ENCODE measurements at places on chromosomes 2 and 18.

GRCh38 chr2:202026507-202026906, 7.1 kb upstream of the FZD7 start:
- DNase-seq, result no peak

- no peak for DNase-seq
Measured at GRCh38 chr2:41718705-41719104, 329.1 kb upstream of the PKDCC start.

- no peak for DNase-seq
Measured at GRCh38 chr2:47695800-47696477, 87.0 kb upstream of the MSH6 start.

GRCh38 chr2:44840503-44840850, 101.0 kb upstream of the SIX3 start:
- no peak for DNase-seq

GRCh38 chr18:23703057-23703986, 14.1 kb downstream of the LAMA3 start:
- DNase-seq, result no peak

DNA sequence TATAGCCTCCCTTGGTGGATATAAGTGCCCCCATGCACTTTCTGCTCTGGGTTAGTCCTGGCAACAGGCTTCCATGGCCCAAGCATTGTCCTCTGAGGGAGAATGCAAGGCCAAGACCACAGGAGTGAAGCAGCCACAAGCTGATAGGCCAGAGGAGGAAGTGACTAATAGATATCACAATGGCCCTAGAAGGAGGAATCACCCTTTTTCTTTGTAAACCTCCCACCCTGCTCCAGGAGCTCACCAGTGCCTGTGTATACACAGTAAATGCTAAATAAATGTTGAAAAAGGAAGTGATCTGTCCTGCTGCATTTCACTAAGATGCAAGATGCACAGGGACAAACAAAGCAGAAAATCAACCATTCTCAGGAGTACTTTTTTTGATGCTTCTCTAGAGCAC, 49.7 kb upstream of the ABCA12 start:
- DNase-seq, result no peak

DNA sequence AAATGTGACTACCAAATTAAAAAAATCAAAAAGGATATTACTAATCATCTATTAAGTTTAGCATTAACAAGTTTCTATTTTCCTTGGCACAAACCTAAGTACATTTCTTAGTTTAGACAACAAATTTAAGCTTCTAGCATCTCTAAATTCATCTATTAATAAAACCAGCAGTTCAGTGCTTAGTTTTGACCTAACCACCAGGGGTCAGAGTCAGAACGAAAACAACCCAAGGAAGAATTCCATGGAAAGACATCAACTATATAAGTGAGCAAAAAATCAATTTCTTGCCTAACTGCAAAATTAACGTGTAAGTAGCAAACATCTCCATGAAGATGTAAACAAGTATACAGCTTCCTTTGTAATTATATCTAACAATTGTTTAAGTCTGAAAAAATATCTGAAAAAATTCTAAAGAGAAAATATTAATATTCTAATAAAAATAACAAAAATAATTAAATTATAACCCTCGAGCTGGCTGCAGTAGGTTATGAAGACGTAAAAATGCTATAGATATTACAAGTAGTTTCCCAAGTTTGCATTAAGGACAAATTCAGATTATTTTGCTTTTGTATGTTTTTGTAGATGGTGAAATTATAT, 83.7 kb downstream of the CERKL start:
- no peak for DNase-seq

DNA sequence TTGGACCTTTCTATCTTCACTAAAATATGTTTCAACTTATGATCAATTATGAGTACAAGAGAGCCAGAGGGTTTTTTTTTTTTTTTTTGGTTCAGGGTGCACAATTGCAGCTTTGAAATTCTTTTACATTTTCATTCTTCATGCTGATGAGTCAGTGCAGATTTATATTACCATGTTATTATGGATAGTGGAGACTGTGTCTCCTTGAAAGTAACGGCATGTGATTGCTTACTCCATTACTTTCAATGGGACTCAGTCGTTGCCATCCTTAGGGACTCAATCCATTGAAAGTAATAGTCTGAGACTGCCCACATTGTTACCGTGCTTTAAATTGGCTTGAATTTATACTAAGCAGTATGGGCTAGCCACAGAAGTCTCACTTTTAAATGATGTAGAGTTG, 286.5 kb upstream of the FANCL start:
- DNase-seq, result no peak

DNA sequence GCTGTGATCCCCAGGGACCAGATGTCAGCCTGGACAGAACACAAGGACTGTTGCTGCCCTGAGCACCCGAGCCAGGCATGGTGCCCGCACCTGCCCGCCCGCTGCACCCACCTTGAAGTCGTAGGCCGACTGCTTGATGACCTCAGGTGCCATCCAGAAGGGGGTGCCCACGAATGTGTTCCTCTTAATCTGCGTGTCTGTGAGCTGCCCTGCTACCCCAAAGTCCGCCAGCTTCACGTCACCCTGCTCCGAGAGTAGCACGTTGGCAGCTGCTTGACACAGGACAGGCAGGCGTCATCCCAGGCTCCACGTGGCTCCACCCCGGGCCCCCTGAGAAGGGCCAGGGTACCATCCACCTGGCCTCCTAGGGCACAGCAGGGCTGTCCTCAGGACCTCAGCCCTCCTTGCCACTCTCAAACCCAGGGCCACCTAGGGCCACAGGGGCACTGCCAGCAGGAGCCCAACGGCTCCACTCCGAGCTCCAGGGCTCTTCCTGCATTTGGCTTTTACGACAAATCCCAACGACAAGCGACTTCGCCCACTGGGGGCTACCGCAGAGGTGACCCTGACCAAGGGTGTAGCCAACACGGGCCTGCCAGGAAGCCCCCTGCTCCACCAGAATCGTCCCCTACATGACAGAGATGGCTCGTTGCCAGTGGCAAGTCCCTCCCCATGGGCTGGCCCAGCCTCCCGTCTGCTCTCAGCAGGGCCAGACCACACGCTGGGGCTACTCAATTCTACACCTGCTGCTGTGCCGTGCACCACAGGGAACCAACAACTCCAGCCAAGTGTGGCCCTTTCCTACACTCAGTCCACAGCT, 9.0 kb downstream of the STK25 start:
- DNase-seq, result no peak

DNA sequence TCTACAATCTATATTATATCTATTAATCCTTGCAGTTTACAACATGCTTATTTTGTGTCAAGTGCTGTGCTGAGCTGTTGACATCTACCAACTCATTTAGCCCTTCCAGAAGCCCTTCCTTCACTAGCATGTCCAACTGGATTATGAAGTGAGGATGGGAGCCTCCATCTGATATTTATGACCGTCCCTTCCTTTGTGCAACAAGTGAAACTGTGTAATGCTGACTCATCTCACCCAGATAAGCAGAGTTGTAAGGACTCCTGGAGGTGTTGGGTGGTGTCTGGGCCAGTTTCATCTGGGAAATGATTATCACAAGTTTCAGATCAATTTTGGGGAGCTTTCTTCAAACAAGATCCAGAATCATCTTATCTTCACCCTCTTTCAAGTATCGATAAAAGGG, 156.6 kb upstream of the ETAA1 start:
- no peak for DNase-seq

DNA sequence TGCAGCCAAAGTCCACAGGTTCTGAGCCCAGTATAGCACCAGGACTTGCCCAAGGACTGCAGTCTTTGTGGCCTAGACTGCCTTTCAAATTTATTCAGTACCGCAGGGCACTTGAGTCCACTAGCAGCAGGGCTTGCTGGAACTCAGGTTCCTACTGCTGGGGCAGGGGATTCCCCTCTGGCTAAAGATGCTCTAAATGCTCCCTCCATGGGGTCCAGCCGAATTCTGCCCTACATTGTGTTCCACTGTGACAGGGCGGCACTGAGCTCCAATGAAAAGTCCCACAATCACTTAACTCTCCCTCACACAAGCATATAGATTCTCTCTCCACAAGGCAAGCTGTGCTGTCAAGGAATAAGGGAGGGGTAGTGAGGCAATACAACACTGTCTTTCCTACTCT, 518.1 kb upstream of the VRK2 start:
- DNase-seq, result no peak

DNA sequence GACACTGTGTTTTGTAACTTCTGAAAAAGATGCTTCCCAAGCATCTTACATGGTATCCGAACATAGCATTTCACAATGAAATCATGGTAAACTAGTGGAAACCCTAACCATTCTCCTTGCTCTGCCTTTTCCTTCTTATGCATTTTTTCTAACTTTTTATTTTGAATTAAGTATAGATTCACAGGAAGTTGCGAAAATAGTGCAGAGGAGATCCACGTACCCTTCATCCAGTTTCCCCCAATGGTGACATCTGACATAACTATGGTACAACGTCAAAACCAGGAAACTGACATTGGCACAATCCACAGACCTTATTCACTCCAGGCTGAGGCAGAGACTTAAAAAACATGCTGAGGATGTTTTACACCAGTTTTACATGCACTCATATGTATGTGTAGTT, 38.3 kb downstream of the AAK1 start:
- no peak for DNase-seq

Measured in CD4-positive, alpha-beta T cell treated with Interleukin-1 beta for 1 hour (primary cell).